D721Med (cell line): ENCODE measurements at places on chromosomes 1 and 21.

- DNase-seq = no peak
These were observed 853.4 kb downstream of the KCNT2 start for GRCh38 chr1:195754874-195755273.

GRCh38 chr1:30047576-30047975 lies 675.8 kb downstream of the MATN1 start:
- DNase-seq = no peak

GRCh38 chr1:210299501-210299900 lies 29.2 kb upstream of the HHAT start:
- no peak for DNase-seq

DNA sequence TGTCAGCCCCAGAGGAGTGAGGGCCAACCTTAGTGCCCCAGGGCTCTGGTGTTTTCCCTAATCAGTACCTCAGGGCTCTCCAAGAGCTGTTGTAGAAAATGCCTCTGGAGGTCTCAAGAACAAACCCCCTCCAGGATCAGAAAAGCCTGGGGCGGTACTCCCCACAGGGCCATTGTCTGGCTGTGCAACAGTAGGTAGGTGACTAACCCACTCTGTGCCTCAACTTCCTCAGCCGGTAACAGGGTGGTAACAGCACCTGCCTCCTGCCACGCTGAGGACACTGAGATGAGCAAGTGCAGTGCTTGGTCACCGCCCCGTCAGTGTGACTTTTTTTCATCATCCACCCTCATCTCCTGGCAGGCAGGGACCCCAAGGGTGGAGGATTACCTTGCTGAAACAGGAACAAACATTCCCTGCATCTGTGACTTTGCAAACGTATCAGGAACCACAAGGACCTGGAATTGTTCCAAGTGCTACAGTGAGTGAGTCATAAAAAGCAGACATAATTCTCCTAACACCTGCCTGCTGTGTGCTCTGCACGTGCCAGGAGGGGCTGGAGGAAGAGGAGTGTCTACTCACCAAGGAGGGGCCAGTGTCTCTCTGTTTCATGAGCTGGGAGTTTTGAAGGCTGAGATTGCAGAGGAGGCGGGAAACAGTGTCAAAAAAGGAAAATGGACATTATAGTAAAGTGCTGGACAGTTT lies 440.8 kb downstream of the NPHP4 start:
- no peak for DNase-seq

- DNase-seq = no peak
These were observed 48.5 kb upstream of the ZNF644 start for GRCh38 chr1:91070298-91070697.

GRCh38 chr1:221939607-221940006 lies 197.7 kb upstream of the DUSP10 start:
- DNase-seq = no peak

- no peak for DNase-seq
These were observed 3.6 kb upstream of the SPSB1 start for GRCh38 chr1:9289090-9289534.

- no peak for DNase-seq
These were observed 31.2 kb upstream of the COQ8A start for GRCh38 chr1:226908913-226909312.

- no peak for DNase-seq
These were observed 27.9 kb downstream of the FAM163A start for GRCh38 chr1:179770887-179771502.

GRCh38 chr1:29439615-29440014 lies 203.3 kb downstream of the PTPRU start:
- no peak for DNase-seq

- no peak for DNase-seq
These were observed 27.0 kb downstream of the DISC1 start for GRCh38 chr1:231653632-231654031.

DNA sequence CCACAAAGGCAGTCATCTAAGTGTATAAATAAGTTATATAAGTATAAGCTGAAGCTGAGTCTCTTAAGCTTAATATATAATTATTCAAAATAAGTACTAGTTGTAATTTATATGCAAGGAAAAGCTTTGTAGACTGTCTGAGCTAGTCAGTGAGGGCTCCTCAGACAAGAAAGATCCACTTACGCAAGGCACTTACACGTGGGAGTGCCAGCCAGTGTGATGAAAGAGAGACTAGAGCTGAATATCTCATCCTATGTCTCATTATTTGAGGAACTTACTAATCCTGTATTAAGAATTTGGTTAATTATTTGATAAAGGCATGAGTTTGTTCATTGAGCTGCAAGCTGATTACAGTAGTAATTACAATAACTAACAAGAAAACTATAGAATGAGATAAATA lies 146.9 kb downstream of the PDE4B start:
- DNase-seq = no peak

GRCh38 chr1:200099040-200099439 lies 71.5 kb downstream of the NR5A2 start:
- DNase-seq = no peak

- DNase-seq = no peak
These were observed 29.6 kb downstream of the DNAH14 start for GRCh38 chr1:224959115-224959514.

GRCh38 chr1:26541431-26541815 lies 11.9 kb downstream of the RPS6KA1 start:
- DNase-seq = no peak

DNA sequence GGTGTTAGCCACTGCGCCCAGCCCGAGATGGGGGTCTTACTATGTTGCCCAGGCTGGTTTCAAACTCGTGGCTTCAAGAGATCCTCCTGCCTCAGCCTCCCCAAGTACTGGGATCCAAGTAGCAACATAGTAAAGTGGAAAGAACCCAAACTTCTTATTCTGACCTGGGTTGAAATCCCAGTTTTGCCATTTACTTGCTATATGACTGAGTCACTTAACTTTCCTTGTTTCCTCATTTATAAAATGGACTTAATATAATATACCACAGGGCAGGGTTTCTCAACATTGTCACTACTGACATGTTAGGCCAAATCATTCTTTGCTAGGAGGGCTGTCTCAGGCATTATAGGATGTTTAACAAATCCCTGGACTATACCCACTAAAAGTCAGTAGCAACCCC lies 6.7 kb downstream of the PFDN2 start:
- no peak for DNase-seq

- DNase-seq = no peak
These were observed 2.4 kb upstream of the C1orf159 start for GRCh38 chr1:1118011-1118875.

DNA sequence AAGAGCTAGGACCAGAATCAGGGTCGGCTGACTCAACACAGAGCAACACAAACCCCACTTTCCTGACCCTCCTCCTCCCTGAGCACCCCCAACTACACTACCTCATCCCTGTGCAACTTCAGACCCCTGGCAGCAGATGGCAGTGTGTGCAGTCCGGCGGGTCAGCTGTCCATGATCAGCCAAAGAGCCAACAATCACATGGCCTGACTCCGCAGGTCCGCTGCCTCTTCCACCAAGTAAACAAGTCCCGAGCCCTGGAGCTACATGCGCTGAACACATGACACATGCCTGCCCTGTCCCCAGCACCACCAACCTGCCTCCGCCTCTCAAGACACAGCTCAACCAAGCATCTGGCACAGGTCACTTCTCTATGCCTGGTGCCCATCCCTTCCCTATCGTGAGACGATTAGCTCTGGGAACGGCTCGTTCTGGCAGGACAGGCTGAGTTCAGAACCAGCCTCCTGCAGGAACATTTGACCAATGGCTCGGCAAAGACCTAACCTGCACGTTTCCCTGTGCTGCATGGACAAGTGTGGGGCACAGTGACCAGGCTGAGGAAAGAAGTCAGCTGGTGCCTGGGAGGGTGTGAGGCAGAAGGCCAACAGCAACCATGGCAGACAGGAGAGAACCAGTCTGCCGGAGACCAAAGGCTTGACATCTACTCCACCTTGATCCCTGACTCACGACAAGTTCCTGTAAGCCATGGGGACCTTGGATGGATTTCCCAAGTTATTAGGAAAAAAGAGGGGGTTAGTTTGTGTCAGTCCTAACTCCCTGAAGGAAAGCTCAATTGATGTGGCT lies 60.3 kb downstream of the CD46 start:
- no peak for DNase-seq

GRCh38 chr1:20282533-20282932 lies 8.1 kb upstream of the VWA5B1 start:
- no peak for DNase-seq

DNA sequence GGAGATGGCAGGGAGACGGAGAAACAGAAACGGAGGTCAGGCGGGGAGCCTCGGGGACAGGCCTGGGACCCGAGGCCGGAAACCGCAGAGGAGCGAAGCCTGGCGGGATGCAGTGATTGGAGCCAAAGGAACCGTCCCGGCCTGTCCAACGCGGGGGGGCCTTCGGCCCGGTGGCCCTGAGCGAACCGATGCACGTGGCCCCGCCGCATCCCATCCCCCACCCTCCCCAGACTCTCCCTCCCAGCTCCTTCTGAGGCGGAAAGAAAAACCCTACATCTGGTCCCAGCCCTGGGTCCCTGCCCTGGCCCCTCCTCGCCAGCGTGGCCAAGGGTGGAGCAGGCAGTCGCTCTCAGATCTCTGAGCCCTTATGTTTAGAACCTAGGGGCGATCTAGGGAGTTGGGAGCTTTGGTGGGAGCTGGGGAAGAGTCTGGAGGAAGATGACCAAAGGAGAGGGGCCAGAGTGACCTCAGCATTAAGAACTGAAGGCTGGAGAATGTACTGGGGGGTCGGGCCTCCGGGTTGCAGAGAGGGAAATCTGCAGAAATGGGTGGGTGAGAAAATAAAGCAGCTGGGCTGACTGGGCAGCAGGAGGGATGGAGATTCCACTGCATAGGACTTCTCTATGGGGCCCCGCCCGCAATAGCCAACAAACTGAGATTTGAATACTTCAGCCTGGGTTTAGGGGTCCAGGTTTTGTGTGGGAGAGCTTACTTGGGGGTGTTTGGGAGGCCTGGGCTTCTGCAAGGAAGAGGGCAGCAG lies 1.5 kb upstream of the CRABP2 start:
- DNase-seq = no peak

- DNase-seq = no peak
These were observed 57.1 kb downstream of the ADCY10 start for GRCh38 chr1:167856711-167857418.
